ENCODE measurements at places on chromosomes 6 and 20. TPM values are rescaled to one million over a fixed set of nuclear protein-coding genes. Genes with fewer than 3 reads are reported as not detected.

HMGN4 gene
- total RNA-seq, result 106 TPM

CUL7 gene
- 22.5 TPM for total RNA-seq

MUC22 gene
- not detected for total RNA-seq

CNR1 gene
- total RNA-seq, result not detected

SEMG1 gene
- not detected for total RNA-seq

PTPRK gene
- 41.8 TPM for total RNA-seq

SIRPD gene
- not detected for total RNA-seq

KHDRBS2 gene
- not detected for total RNA-seq

PCMTD2 gene
- total RNA-seq, result 42.4 TPM

ZNF512B gene
- total RNA-seq, result 16.8 TPM

FITM2 gene
- 12.9 TPM for total RNA-seq

OR2H1 gene
- not detected for total RNA-seq

IP6K3 gene
- total RNA-seq, result 6.8 TPM

PTK6 gene
- total RNA-seq, result 2.0 TPM

OPRL1 gene
- 0.81 TPM for total RNA-seq

PRDM1 gene
- 0.19 TPM for total RNA-seq

MCUR1 gene
- 13.9 TPM for total RNA-seq

ARID1B gene
- total RNA-seq, result 13.8 TPM

PRL gene
- total RNA-seq, result not detected

SRSF12 gene
- 0.10 TPM for total RNA-seq

OR12D3 gene
- not detected for total RNA-seq

ECT2L gene
- total RNA-seq, result not detected

HAO1 gene
- total RNA-seq, result not detected

RIPOR3 gene
- total RNA-seq, result 0.07 TPM

CCM2L gene
- total RNA-seq, result not detected

DEFB124 gene
- total RNA-seq, result not detected

FRS3 gene
- total RNA-seq, result 0.81 TPM

ZNF165 gene
- 0.09 TPM for total RNA-seq

CTAGE9 gene
- total RNA-seq, result not detected

GMPR gene
- total RNA-seq, result 6.6 TPM

Measured in A172 (cell line).